ENCODE measurements at places on chromosomes 3 and 15.

DNA sequence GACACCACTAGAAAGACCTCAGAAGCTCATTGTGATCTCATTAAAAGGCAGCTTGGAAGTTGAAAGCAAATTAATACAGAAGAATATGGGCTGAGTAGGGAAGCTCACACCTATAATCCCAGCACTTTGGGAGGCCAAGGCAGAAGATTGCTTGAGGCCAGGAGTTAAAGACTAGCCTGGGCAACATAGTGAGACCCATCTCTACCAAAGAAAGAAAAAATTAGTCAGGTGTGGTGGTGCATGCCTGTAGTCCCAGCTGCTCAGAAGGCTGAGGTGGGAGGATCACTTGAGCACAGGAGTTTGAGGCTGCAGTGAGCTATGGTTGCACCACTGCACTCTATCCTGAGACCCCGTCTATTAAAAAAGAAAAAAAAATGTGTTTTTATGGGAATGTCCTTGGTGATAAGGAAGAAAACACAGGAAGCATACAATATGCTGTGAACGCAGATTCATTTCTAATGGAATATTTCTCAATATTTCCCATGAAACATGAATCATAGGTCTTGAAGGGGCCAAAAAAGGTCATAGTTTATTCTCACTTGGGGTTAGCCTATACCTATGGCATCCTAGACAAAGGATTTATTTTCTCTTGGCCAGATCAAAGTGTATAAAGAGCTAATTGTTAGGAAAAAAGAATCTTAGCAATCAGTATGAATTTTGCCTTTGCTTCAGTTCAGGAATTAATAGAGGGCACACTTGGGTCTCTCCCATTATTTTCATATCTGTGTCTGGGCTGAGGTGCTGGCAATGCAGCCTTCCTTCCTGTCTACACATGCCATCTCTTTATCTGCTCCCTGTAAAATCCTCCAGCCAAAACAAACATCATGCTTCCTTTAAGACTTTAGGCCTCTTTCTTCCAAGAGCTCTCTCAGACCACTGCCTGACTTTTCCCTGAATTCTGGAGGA is 98.2 kb downstream of the FNDC3B start:
- peak; percentile 62 for DNase-seq

DNA sequence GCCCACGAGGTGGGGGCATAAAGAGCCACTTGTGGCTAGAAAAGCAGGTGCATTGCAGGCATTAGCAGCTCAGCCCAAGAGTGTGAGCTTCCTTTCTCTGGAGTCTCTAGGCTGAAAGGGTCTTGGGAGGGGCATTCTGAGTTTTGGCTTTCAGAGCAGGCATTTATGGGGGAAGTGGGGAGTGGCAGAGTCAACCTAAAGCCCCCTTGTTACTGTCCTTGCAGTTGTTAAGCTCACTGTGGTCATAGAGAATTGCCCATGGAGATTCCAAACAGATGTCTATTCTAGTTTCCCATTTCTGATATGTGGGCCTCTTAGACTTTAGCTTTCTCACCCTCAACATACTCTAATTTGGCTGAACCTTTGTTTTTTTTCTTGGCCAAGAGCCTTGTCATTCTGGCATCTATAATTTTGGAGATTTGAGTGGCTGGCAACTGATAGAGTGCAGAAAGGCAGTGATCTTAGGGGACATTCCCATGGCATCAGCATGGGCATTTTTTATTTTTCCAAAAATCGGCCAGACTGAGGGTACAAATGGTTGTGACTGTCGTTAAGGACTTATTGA is 217.9 kb downstream of the THSD4 start:
- DNase-seq, result no peak

- no peak for DNase-seq
Observed at GRCh38 chr3:79113876-79114275, 653.9 kb downstream of the ROBO1 start.

DNA sequence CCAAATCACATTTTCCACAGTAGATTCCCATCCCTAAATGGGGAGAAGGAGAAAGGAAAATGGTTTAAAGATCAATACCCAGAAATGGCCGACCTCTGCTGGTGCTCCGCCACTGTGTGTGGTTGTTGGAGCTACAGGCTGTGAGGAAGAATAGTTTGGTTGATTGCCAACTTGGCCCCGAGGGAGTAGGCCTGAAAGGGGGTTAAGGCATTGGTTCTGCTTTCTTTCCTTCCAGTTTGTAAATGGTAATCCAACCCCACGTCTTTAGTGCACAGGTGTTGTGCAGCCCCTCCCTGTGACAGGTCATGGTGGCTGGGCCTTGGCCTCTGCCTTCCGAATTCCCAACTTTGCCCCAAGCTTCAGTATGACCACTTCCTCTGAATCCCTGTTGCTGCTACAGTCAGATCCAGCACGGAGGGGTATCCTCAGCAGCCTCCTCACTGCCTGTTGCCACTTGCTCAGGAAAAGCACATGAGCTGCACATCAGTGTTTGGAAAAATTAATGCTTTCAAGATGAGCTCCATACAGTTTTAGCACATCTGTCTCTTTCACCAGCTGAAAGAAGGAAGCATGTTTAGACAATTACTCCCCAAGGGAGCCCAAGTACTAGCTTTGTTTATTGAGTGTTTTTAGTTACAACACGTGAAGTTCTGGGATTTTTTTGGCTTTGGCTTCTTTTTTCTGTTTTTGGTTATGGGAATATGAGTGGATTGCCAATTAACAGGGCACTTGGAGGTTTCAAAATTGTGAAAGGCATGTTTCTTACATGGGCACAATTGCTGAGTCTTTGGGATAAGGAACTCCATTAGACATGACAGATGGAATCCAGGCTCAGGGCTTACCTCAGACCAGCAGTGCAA is 92.3 kb upstream of the ROPN1 start:
- no peak for DNase-seq

DNA sequence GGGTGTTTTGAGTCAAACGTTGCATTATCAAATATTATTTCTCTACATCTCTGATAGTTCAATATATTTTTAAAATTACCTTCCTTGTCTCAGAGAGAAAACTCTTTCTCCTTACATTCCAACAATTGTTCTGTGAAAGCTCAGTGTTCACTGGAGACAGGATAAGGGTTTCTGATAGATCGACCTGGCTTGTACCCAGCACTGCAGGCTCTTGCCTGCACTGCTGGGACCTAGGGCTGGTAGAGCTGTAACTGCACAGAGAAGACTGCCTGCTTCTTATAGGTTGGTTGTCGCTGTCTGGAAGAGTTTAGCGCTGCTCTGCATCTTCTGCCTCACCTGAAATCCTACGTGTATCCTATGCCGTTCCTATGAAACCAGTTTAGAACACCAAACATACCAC is 249.9 kb upstream of the LRTM1 start:
- no peak for DNase-seq

Data from mesendoderm (in vitro differentiated cells).